ENCODE measurements at places on chromosomes 2 and 18.

- no peak for DNase-seq
These were observed 3.2 kb upstream of the SH3RF3 start for GRCh38 chr2:109125593-109126500.

GRCh38 chr18:8218197-8218596, 391.0 kb upstream of the RAB12 start:
- DNase-seq: no peak

GRCh38 chr2:144086965-144087364, 433.0 kb downstream of the ZEB2 start:
- no peak for DNase-seq

GRCh38 chr2:156343940-156344301, 11.4 kb upstream of the NR4A2 start:
- no peak for DNase-seq

GRCh38 chr2:64657411-64657810, 3.7 kb upstream of the SERTAD2 start:
- no peak for DNase-seq

DNA sequence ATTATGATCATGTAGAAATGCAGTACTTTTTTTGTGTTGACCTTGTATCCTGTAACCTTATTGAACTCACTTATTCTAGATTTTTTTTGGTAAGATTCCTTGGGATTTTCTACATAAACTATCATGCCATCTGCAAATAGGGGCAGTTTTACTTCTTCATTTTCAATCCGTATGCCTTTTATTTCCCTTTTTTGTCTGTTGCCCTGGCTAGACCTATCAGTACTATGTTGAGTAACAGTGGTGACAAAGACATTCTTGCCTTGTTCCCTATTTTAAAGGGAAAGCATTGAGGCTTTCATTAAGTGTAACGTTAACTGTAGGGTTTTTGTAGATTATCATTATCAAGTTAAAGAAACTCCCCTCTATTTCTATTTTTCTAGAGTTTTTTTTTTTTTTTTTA, 92.3 kb downstream of the LYPD1 start:
- DNase-seq: no peak

DNA sequence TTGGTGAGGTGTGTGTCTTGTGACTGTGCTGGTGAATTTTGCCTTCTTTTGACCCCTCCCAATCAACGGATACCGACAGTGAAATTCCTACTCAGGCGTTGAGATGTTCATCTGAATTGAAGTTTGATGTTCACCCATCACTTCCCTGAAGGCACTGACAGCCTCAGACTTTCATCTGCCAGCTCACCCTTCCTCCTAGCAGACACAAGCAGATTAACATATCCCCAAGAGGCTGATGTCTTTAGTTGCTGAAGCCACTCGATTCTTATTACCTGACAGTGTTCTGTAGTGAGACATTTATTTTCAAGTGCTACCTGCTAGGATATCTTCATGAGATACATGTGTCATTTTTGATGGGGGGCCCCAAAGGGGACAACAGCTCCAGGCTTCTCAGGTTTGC, 1330.1 kb upstream of the PIK3C3 start:
- DNase-seq: no peak

GRCh38 chr2:134217924-134218323, 35.9 kb upstream of the MGAT5 start:
- DNase-seq: no peak

- no peak for DNase-seq
These were observed 21.6 kb downstream of the ASB1 start for GRCh38 chr2:238448031-238448955.

DNA sequence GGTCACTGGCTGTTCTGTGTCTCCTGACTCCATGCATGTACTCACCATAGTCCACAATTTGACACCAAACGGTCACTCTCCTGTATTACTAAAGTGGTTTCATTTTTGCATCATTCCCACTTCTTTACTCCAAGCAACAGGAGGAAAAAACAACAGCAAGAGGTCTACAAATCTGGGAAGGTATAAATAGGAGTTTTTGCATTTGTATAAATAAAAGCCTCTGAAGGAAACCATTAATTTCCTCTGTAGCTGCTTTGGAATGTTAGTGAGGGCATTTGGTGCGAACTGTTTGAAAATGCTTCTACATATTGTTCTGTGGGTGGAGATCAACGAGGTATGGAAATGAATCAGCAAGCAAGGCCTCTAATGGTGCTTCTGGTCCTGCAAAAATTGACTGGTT, 148.5 kb upstream of the DLX2 start:
- no peak for DNase-seq

DNA sequence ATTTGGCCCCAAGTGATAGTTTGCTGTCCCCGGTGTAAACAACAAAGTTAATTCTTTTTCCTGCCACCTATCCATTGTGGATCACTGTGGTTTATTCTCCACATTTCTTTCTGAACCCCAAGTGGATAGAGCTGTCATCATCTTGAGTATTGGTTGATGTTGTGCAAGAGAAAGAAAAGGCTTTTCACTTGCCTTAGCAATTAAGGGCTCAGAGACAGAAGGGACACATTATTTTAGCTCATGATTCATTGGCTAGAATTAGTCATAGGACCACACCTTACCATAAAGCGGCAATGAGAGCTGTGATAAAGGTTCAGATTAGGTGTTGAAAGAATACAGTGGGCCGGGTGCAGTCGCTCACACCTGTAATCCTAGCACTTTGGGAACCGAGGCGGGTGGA, 442.1 kb upstream of the DCC start:
- DNase-seq: no peak

- DNase-seq: no peak
These were observed 14.4 kb upstream of the EGR4 start for GRCh38 chr2:73307720-73308119.

GRCh38 chr2:214377286-214377624, 33.6 kb upstream of the VWC2L start:
- no peak for DNase-seq

DNA sequence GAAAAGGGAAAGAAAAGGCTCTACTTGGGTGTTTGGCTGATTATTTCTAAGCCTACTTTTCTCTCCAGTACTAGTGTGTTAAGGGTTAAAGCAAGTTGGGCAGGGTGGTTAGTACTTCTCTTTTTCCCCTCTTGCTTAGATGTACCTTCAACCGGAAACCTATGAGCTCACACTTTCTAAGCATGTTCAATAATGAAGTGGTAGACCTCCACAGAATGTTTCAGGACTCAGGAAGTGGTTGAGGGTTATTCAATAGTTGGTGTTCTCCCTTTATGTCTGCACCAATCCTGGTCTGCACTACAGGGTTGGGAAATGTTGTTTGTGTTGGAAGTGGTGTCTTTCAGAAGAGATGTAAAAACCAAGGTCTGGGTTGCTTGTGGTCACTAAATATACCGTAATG, 137.1 kb downstream of the ZEB2 start:
- no peak for DNase-seq

- DNase-seq: no peak
These were observed 98.0 kb downstream of the SMAD7 start for GRCh38 chr18:48852794-48853193.

- DNase-seq: no peak
These were observed 23.3 kb upstream of the IL1RN start for GRCh38 chr2:113104054-113104611.

GRCh38 chr2:197113275-197113711, 186.8 kb upstream of the PGAP1 start:
- peak; percentile 10 for DNase-seq

DNA sequence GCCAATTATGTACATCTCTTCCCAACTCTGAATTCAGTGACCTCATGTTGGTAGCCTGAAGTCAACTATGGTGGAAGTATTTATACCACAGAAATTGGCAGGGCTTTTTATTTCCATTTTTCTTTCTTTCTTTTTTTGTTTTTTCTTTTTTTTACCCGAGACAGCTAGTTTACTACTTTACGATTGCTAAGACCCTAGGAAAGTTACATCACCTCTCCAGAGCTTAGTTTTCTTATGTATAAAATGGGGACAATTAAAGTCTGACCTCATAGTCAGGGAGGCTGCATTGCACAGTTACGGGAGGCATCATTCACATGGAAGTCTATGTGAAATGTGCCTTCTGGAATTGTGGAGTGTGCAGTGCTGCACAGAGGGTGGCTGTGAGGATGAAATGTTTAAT, 194.3 kb downstream of the MTX2 start:
- DNase-seq: no peak

DNA sequence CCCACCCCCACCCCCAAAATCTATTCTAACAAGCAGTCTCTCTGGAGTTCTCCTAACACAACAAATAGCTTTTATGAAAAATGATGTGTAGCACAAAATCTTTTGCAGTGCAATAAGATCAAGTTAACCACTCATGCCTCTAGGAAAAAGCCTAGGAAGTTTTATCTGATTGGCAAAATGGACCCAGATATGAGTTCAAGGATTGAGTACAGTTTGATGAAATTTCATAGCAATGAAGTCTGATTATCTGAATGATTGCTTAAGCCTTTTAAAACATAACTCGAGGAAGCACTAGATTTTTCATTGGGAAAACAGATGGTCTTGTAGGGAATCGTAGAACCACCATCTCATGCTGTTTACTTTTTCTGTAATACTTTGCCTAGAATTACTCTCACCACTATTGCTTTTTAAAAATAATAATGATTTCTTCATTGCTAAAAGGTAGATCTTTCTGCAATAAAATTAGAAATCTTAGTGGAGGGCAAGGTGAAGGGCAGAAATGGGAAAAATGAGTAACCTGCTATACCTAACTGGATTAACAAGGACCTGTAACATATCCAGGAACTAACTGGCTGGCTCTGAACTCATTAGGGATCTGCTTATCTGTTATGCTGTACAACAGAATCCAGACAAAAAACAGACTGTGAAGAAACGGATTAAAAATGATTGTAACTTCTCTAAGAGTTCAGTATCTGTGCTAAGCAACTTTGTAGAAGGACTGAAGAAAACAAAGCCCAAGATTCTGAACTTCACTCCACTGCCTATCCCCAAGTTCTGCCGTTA, 73.7 kb upstream of the ETAA1 start:
- DNase-seq: no peak

DNA sequence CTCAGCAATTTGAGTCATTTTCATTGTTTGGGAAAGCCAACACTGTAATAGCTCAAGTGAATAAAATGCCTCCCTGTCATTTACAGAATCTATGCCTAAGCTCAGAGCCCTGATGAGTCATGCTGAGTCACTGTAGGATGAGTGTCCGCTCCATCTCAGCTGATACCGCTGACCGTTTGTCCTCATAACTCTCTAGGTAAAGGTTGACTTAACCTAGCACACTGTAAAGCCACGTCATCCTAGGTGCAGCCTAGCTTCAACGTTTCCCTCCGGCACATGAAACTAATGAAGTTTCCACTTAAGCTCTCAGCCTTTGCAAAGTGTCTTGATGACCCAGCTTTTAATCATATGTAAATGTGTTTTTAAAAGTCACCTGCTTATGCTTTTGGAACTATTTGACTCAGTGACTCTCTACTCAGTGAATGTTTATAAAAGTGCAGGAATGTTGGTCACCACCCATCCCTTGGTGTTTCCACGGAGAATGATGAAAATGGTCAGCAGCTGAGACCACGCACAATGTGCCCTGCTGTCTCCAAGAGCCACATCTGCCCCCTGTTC, 154.0 kb downstream of the PMAIP1 start:
- no peak for DNase-seq

- no peak for DNase-seq
These were observed 249.6 kb downstream of the MTX2 start for GRCh38 chr2:176518823-176519222.

DNA sequence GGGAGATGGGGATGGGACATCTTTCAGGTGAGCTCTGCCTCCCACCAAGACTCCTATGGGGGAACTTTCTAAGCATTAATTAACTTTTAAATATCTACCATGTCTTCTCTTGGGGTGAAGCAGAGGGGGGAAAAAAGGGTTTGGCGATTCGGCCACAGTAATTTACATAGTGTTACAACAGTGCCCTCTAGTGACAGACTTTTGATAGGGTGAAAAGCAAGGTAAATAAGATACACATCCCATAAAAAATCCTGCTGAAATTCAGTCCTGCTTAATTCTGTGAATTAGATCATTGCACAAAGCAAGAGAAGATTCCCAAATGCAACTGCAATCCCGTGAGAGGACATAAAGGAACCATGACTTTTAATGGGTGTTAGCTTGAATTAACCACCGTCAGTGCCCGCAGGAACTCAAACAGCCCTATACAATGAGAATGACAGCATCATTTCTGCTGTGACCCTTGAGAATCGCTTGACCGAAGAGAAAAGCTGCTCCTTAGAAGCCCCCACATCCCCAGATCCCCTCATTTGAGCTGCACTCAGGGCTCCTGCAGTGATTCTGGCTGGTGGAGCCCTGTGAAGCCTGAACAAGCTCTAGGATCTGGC, 32.8 kb downstream of the FAM124B start:
- DNase-seq: peak; percentile 47

DNA sequence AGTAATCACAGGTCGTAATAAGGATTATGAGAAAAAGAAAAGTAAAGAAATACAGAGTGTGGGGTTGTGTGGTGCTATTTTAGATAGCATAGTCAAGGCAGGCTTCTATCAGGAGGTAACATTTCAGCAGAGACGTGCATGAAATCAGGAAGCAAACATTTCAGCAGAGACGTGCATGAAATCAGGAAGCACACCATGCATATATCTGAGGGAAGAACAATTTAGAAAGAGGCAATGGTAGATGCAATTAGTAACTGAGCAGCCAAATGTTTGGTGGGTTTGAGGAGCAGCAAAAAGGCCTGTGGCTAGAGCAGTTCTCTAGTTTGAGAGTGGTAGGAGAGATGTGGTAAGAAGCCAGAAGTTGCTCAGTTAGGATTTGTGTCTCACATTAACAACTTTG, 713.7 kb downstream of the ADCYAP1 start:
- DNase-seq: no peak

DNA sequence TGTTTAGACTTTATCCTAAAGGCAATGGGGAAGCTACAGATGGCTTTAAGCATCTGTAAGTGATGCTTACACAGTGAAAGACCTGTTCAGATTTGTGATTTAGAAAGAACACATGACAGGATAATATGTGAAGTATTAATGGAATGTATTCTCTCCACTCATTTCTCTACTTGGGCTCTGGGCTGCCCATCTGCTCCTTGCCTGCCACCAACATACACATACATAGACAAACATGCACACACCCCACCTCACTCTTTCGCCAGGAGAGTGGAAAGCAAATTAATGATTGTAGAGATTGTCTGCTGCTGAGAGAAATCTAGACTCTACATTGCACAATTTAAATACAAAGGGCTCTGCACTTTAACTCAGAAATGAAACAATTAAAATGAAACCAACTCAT, 61.0 kb upstream of the NFE2L2 start:
- no peak for DNase-seq

GRCh38 chr2:212528106-212528856, 10.3 kb downstream of the ERBB4 start:
- no peak for DNase-seq

DNA sequence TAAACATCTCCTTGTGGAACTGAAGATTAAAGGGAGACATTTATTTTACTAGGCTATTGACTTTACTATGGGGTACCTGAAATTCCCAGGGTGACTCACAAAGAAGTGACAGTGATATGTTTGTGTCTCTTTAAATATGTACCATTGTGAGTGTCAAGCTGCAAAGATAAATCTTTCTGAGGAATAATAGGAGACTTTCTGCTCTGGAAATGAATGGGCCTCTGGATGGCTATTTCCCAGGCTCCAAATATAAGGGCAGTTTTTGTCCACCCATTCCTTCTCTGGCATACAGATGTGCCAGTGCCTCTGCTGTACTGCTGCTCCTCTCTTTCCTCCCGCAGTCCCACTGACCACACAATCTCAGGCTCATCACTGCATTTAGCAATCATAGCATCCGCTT, 586.4 kb upstream of the CNTNAP5 start:
- DNase-seq: no peak
